ENCODE measurements at places on chromosomes 7 and 10.

DNA sequence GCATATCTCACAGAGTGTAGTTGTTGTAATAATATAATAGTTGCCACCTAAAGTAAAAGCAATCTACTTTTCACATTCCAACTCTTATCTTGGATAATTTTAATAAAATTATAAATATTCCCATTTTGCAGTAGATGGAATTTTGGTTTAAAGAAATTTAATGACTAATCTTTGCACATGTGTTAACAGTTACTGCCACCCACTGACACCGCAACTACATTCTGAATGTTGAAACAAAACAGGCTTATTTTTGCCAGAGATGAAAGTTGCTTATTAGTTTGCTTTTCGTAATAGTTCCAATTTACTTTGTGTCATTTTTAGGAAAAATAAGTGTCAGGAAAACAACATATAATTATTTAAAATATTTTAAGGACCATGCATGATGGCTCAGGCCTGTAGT is 557.5 kb upstream of the PCDH15 start:
- no peak for DNase-seq

DNA sequence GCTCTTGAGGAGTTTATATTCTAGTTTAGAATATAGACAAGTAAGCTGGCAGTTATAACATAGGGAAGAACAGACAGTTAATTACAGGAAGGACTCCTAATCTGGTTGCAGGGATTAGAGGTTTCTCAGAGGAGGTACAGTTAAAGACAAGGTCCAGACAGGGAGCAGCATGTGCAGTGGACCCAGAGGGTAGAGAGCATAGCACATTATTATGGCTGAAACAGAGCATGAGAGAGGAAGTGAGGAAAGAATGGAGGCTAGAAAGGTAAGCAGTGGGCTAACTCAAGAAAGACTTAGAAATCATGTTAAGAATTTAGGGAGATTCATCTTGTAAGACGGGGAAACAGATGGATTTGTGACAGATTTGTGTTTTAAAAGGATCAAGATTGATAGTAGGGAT is 9.7 kb downstream of the MIOS start:
- no peak for DNase-seq

- DNase-seq: peak; percentile 78
These were observed 58.4 kb upstream of the MACROH2A2 start for GRCh38 chr10:69994262-69994661.

- DNase-seq: no peak
These were observed 22.0 kb downstream of the GIMAP6 start for GRCh38 chr7:150610233-150610632.

- DNase-seq: no peak
These were observed 21.5 kb downstream of the SKAP2 start for GRCh38 chr7:26842897-26843296.

DNA sequence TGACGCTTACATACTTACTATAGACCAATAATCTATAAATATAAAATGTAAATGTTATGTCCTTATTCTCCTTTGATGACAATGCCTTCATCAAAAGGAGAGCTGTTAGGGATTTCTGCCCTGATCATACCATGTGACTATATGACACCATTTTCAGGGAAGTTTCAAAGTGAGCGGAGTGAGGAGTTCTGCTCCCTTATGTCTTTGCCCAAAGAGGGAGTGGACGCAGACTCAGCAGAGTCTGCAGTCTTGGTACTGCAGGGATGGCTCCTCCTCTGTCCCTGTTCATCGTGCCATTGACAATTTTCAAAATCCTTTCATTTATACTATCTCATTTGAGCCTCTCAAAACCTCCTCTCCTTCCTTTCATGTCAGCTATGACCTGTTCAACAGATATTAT is 27.9 kb downstream of the HYAL4 start:
- DNase-seq: no peak

- DNase-seq: peak; percentile 63
These were observed at the start of gene SEMA3C for GRCh38 chr7:80918909-80919721. Gene SEMA3C (minus strand): TSS chr7:80919051. CDS start chr7:80916781, 2,270 bp downstream.

DNA sequence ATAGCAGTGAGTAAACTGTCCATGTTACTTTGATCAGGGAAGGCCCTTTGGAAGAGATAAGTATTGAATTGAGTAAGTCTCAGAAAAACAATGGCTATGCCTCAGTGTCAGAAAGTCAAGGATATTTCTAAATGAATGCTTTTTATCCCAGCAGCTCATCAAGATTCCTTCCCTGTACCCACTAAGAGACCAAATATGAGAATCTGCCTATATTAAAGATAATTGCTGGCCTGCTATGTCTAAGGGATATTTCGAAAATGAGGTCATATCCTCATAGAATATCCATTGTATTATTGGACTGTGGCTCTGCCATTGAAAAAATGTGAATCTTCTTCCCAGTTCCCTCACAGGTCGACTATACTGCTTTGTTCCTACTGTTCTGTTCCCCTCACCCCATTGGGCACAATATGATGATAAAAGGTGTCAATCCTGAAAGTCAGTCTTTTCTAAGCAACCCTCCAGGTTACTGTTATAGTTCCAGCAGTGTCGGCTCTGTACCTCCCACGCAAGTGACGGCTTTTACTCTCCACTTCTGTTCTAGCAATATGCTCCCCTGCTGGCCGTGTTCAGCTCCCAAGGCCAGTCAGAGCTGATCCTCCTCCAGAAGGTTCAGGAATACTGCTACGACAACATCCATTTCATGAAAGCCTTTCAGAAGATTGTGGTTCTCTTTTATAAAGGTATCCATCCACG is 51.7 kb downstream of the BZW2 start:
- DNase-seq: no peak

GRCh38 chr10:117740691-117741222 is 198.2 kb downstream of the EMX2 start:
- no peak for DNase-seq

- no peak for DNase-seq
These were observed 6.2 kb upstream of the MRC1 start for GRCh38 chr10:17802976-17803375.

DNA sequence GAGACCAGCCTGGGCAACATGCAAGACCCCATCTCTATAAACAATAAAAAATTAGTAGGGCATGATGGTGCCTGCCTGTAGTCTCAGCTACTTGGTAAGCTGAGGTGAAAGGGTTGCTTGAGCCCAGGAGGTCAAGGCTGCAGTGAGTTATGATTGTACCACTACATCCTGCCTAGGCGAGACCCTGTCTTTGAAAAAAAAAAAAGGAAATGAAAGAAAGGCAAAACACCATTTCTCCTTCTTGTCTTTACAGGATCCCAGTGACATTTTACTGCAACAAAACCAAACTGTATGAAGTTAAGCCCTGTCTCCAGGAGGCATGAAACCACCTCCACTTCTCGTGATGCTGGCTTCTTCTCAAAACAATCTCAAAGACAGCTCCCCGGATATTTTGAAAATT is 29.9 kb upstream of the PBLD start:
- DNase-seq: no peak

DNA sequence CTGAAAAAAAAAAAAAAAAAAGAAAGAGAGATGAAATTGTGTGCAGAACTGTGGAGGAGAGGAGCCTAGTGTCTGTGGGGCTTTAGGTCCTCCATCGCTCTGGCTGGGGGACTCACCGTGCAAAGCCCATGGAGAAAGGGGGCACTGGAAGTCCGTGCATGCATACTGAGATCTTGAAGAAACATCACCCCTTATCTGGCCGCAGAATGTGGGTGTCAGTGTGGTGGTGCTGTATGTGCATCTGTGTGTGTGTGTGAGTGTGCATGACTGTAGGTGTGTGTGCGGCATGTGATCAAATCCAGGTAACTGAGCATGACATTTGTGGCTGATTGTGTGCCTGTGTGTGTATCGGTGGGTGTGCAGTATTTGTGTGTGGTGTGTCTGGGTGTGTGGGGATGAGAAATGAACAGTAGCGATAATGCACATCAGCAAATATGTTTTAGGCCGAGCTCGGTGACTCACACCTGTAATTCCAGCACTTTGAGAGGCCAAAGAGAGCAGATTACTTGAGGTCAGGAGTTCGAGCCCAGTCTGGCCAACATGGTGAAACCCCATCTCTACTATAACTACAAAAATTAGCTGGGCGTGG is 8.8 kb upstream of the CLDN3 start:
- no peak for DNase-seq

GRCh38 chr10:86803156-86803555 is 46.7 kb downstream of the BMPR1A start:
- DNase-seq: no peak
